Epithelial cell of esophagus (primary cell): ENCODE measurements at places on chromosomes 5 and 9.

DNA sequence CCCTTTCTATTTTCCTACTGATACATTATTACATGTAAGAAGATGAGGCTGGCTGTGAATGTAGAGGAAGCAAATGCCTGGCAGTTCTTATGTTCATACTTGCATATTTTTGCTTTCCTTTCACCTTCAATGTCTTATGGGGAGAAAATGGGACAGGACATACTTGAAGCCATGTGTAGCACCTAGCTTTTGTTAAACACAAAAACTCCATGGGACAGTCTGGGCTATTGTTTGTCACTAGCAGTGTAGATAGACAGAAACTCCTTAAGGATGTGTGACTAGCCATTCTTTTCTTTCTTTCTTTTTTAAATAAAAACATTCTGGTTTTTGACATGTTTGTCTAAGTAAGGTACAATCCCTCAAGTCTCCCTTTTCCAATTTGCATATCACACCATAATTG, 122.7 kb downstream of the ARL15 start:
- no peak for DNase-seq

DNA sequence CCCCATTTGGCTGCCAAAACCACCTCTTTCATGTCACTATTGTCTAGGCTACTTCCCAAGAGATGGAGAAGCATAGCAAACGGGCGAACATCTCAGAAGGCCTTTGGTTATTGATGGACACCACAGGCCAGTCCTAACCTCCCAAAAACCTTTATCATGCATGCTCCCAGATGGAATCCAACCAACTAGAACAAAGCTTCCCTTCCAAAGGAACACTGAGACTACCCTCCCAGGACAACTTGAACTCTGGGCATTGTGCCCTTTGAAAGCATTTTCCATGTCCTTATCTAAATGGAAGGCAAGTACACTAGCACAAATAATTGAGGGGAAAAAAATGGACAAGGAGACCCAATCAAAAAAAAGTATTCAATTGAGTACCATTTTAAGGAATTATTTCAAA, 65.6 kb downstream of the SPOCK1 start:
- DNase-seq = no peak

GRCh38 chr5:2030131-2030530, 147.4 kb upstream of the IRX4 start:
- DNase-seq = no peak

GRCh38 chr5:151770383-151771258, 1.1 kb upstream of the G3BP1 start:
- DNase-seq = peak; percentile 49

- no peak for DNase-seq
Measured at GRCh38 chr9:138022121-138022741, 144.6 kb downstream of the CACNA1B start.

- no peak for DNase-seq
Measured at GRCh38 chr5:135269931-135270421, 129.1 kb downstream of the MACROH2A1 start.

DNA sequence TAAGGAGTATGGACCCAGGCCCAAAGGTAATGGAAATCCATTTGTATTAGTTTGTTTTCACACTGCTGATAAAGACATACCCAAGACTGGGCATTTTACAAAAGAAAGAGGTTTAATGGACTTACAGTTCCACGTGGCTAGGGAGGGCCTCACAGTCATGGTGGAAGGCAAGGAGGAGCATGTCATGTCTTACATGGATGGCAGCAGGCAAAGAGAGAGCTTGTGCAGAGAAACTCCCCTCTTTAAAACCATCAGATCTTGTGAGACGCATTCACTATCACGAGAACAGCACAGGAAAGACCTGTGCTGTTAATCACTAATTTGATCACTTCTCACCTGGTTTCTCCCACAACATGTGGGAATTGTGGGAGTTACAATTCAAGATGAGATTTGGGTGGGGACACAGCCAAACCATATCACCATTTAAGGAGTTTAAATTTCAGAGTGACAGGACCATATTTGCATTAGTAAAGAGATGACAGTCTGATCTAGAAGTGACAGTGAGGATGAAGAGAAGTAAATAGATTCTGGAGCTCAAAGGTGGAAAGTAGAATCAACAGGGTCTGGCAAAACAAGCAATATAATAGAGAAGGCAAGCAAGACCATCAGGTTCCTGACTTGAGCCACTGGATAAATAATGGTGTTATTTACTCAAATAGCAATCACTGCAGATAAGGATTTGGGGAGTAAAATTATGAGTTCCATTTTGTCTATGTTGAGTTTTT, 7.5 kb upstream of the FAM169A start:
- DNase-seq = no peak
